ENCODE measurements at places on chromosomes 12 and 14.

DNA sequence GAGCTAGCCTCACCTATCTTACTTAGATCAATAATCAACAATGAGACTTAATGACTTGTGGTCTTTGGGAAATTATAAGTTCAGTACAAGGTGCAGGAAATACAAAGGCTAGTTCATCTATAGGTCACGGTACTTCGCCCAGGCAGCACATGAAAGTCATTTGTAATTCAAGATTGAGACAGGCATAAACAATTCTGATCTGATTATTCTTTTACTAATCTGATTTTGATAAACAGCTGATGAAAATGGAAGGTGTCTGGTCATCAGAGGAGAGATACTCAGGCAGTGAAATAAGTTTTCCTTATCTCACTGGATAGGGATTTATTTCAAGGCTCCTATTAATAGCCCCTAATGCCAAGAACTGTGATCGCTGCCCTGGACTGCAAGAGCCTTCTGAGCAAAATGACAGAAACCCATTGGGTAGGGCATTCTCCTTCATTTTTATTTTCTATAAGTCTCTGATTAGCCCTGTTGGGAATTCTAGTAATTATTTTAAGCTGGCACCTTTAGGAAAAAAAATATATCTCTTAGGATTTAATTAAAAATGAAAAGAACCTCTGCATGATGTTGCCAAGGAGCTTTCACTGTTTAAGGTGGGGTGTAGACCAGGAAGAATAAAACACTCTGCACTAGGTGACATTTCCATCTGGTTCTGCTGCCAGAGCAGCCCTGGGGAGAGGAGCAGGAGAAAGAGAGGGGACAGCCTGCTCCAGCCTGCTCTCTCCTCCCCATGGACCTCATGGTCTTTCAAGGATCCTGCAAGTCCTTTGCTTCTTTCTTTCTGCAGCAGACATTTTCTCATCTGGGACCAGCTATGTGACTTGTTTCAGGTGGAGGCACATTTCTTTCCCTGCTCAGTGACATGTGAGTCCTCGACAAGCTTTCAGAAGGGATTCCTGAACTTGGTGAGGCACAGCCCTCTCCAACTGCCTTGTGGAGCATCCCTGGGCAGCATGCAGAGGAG is 44.8 kb downstream of the SSPN start:
- DNase-seq = no peak

GRCh38 chr12:75058228-75058627 is 151.4 kb downstream of the KCNC2 start:
- no peak for DNase-seq

DNA sequence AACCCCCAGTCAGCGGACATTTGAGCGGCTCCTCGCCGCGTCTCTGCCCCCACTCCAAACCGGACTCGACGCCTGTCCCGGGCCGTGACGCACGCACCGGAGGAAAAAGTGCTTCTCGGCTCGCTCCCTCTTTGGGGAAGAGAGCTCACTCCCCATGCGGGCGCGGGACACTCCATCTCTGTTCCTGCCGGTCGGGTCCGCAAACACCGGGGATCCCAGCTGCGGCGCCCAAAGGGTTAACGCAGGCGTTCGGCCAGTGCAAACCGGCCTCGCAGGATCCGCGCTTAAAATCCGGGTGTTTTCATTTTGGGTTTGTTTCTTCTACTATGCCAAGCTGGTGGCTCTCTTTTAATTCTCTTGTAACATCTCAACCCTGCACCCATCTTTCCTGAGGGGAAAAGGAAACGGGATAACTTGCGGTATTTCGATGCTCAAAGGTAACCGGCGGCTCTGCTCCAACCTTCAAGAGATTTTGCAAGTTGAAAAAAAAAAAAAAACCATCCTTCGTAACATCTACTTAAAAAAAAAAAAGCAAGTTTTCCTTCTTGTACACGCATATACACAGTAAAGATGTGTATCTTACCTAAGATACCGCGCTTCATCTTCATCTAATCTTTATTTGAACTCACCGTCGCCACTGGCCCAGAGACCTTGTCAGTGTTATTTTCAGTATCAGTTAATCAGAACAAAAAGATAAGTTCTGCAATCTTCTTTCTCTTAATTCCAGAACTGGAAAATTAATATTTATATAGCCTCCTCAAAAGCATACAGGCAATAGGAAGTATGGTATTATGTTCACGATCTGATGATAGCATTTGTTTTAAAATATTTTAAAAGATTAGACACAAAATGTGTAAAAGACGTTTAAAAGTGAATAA is 1.6 kb upstream of the ATP2B1 start:
- DNase-seq = no peak

- no peak for DNase-seq
Measured at GRCh38 chr14:79334272-79334671, 877.0 kb downstream of the DIO2 start.

- DNase-seq = no peak
Measured at GRCh38 chr14:99852578-99852977, 59.4 kb downstream of the EML1 start.

Data from stimulated activated CD8-positive, alpha-beta memory T cell treated with anti-CD3 and anti-CD28 coated beads, Interleukin-12 subunit alpha, Interleukin-12 subunit beta, amount 100 ng/mL, for 4 hours (primary cell).